Smooth muscle cell of bladder (primary cell): ENCODE measurements at places on chromosomes 12 and 14. TPM values are rescaled to one million over a fixed set of nuclear protein-coding genes. Genes with fewer than 3 reads are reported as not detected.

The C12orf54 gene
- not detected in 2 replicates for total RNA-seq

The SIX1 gene
- 1.8 and 2.8 TPM in 2 replicates for total RNA-seq

The KCNK13 gene
- total RNA-seq, result 0.09 TPM in 1 of 2 replicates, not detected in the other

The KCNJ8 gene
- total RNA-seq, result 10.8 and 19.8 TPM in 2 replicates

The LHX5 gene
- total RNA-seq, result not detected in 2 replicates

The ACSM4 gene
- not detected in 2 replicates for total RNA-seq

The CAPZA3 gene
- total RNA-seq, result 0.14 TPM in 1 of 2 replicates, not detected in the other

The STRAP gene
- 60.5 and 67.1 TPM in 2 replicates for total RNA-seq

The VIPAS39 gene
- total RNA-seq, result 27.7 and 27.8 TPM in 2 replicates

The NTF3 gene
- total RNA-seq, result 0.09 and 0.28 TPM in 2 replicates

The IL26 gene
- not detected in 2 replicates for total RNA-seq

The KRT83 gene
- 0.14 TPM in 1 of 2 replicates, not detected in the other for total RNA-seq

The KRT6C gene
- total RNA-seq, result not detected in 2 replicates

The MYO1H gene
- total RNA-seq, result 0.14 TPM in 1 of 2 replicates, not detected in the other

The NANOG gene
- total RNA-seq, result not detected in 2 replicates

The INSM2 gene
- not detected in 2 replicates for total RNA-seq

The PLEKHA5 gene
- total RNA-seq, result 43.7 and 54.9 TPM in 2 replicates

The GLS2 gene
- total RNA-seq, result 0.09 TPM in 1 of 2 replicates, not detected in the other

The CSAD gene
- 7.3 and 11.3 TPM in 2 replicates for total RNA-seq

The ERP27 gene
- total RNA-seq, result not detected in 2 replicates

The HCFC2 gene
- 22.5 and 24.0 TPM in 2 replicates for total RNA-seq

The TAMALIN gene
- 6.5 and 8.3 TPM in 2 replicates for total RNA-seq

The TCL1B gene
- total RNA-seq, result not detected in 2 replicates

The STAC3 gene
- total RNA-seq, result 0.14 and 0.37 TPM in 2 replicates

The AKAP5 gene
- total RNA-seq, result 0.74 and 1.1 TPM in 2 replicates

The POLE2 gene
- 2.4 TPM in 2 replicates for total RNA-seq

The HSPB8 gene
- 9.8 and 18.1 TPM in 2 replicates for total RNA-seq

The C12orf42 gene
- not detected in 2 replicates for total RNA-seq

The GLT8D2 gene
- 56.2 and 75.8 TPM in 2 replicates for total RNA-seq

The GPR137C gene
- total RNA-seq, result 0.09 and 0.14 TPM in 2 replicates

The CEBPE gene
- total RNA-seq, result not detected in 2 replicates

The SLC39A9 gene
- 121 and 137 TPM in 2 replicates for total RNA-seq

The PIWIL1 gene
- not detected in 2 replicates for total RNA-seq

The B4GALNT1 gene
- total RNA-seq, result 0.55 and 0.85 TPM in 2 replicates

The C12orf75 gene
- 41.2 and 51.3 TPM in 2 replicates for total RNA-seq

The SSTR1 gene
- total RNA-seq, result 3.0 and 5.2 TPM in 2 replicates

The SARNP gene
- 77.5 and 89.2 TPM in 2 replicates for total RNA-seq

The KDM2B gene
- 16.9 and 22.2 TPM in 2 replicates for total RNA-seq

The GPD1 gene
- total RNA-seq, result not detected in 2 replicates

The ANKLE2 gene
- total RNA-seq, result 52.4 and 63.3 TPM in 2 replicates

The SART3 gene
- total RNA-seq, result 86.1 and 116 TPM in 2 replicates

The RTL1 gene
- total RNA-seq, result not detected in 2 replicates

The TSPAN11 gene
- total RNA-seq, result 0.18 and 1.1 TPM in 2 replicates

The PKP2 gene
- under 0.01 and 0.55 TPM in 2 replicates for total RNA-seq

The SLC4A8 gene
- total RNA-seq, result 0.18 and 0.28 TPM in 2 replicates

The SIX4 gene
- 7.7 and 7.8 TPM in 2 replicates for total RNA-seq

The PLA2G1B gene
- total RNA-seq, result not detected in 2 replicates

The MYH6 gene
- not detected in 2 replicates for total RNA-seq

The CPM gene
- 3.0 and 7.3 TPM in 2 replicates for total RNA-seq

The NFATC4 gene
- total RNA-seq, result 48.2 and 66.7 TPM in 2 replicates

The ADAM21 gene
- total RNA-seq, result 0.14 and 0.55 TPM in 2 replicates

The PLBD1 gene
- total RNA-seq, result 1.1 and 3.2 TPM in 2 replicates

The ZNF705A gene
- total RNA-seq, result not detected in 2 replicates

The PTPRR gene
- under 0.01 and 0.09 TPM in 2 replicates for total RNA-seq

The SLC7A8 gene
- 1.9 and 2.3 TPM in 2 replicates for total RNA-seq

The DDX54 gene
- 25.2 and 30.2 TPM in 2 replicates for total RNA-seq
